Daoy (cell line): ENCODE measurements at places on chromosomes 4 and X. TPM values are rescaled to one million over a fixed set of nuclear protein-coding genes. Genes with fewer than 3 reads are reported as not detected.

Gene RAB9B
- total RNA-seq = 0.92 and 0.97 TPM in 2 replicates

DNA sequence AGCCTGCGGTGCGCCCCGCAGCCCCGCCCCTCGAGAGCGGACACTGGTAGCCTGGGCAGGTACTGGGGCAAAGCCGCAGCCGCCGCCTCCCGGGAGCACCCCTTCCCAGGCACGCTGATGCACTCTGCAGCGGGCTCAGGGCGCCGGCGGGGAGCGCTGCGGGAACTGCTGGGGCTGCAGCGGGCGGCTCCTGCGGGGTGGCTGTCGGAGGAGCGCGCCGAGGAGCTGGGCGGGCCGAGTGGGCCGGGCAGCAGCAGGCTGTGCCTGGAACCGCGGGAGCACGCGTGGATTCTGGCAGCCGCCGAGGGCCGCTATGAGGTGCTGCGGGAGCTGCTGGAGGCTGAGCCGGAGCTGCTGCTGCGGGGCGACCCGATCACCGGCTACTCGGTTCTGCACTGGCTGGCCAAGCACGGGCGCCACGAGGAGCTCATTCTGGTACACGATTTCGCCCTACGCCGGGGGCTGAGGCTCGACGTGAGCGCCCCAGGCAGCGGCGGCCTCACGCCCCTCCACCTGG lies 401 bp downstream of the SOWAHD start:
- DNase-seq = peak; percentile 19

Gene JADE1
- 5.9 and 6.1 TPM in 2 replicates for total RNA-seq

GRCh38 chr4:126957556-126957955 lies 675.2 kb upstream of the INTU start:
- DNase-seq = no peak

DNA sequence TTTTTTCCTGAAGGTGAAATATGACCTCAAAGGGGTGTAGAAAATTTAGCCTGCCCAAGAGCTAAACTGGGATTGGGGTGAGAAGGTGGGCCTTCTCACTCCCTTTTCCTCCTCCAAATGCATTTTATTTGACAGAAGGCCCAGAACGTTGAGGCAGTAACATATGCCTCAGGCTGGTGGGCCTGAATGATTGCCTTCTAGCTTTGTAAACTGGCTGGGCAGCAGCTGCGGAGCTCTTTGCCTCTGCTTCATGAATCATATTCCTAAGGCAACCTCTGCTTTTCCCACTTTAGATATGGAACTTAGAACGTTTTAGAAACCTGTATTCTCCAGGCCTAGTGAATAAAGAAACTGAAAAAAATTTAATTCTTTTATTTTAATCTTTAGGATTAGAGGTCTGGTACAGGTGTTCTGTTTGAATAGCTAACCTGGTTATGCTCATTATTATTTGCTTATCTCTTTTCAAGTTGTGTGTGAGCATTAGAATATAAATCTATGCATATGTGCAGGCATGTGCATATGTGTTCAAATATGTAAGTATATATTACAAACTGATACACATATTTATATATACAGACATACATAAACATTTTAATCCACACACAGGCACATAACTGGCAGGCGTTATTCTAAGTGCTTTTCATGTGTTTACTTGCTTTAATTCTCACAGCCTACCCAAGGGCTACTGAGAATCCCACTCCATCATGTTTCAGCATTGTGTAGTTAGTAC lies 11.5 kb downstream of the PRDM8 start:
- DNase-seq = no peak

- DNase-seq = no peak
These were observed 4.3 kb downstream of the GK start for GRCh38 chrX:30657196-30658161.

- DNase-seq = peak; percentile 16
These were observed 26.2 kb downstream of the LIN54 start for GRCh38 chr4:82984459-82984858.

Gene C4orf51
- total RNA-seq = not detected in 2 replicates

- no peak for DNase-seq
These were observed 9.5 kb upstream of the CENPE start for GRCh38 chr4:103207673-103208072.

Gene USP17L11
- not detected in 2 replicates for total RNA-seq

Gene AGTR2
- total RNA-seq = not detected in 2 replicates

Gene CPZ
- 0.80 and 0.83 TPM in 2 replicates for total RNA-seq
